ENCODE measurements at places on chromosomes 7 and 10.

DNA sequence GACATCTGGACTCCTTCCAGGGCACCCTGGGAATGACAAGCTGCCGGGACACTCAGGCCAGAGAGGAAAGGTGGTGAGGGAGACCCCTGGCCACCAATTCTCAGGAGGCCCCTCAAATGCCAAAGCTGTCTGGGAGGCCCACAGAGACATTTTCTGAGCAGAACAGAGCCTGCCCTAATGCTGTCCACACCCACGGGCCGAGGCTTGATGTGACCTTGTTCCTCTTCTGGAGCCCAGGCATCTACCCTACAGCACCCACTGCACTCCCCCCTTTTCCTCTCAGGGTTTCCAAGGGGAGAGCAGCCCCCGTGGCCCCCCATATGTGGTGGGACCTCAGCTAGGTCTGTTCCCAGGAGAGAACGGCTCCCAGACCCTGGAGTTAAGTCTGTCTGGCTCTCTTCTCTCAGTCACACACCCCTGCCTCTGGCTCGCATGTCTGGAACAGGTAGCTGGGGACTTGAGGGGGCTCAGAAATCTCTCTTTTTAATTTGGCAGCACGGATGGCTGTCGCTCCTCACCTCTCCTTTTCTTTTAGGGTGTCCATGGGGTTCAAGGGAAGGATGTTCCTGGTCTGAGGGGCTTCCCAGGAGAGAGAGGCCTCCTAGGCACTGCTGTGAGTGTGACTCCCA, 16.8 kb upstream of the VOPP1 start:
- DNase-seq, result no peak

GRCh38 chr7:6651851-6652445, 14.8 kb downstream of the ZNF316 start:
- DNase-seq, result no peak

DNA sequence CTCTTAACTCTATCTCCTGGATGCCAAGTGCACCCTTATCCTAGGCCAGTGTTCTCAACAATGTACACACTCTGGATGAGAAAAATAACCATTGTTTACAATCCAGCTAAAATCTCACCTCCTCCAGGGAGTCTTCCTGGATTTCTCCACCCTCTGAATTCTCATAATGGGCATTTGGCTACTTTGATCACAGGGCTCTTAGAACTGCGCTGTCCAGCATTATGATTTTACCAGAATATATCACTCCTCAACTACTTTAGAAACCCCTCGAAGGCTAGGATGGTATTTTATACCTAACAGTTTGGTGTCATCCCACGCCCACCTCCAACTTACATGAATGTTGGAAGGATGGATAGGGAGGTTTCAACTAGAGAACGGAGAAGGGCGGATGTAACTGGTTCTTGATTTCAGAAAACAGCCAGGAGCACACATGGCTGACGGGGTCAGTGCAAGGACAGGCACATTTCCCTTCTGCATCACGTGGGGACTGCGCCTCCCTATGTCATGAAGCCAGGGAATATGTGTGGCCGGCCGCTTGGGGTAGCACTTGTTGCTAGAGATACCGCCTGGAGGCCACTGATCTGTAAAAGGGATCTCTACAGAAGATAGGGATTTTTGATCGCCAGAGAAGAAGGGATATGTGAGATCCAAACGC, 1.2 kb upstream of the ATP6V0E2 start:
- DNase-seq, result peak; percentile 45

DNA sequence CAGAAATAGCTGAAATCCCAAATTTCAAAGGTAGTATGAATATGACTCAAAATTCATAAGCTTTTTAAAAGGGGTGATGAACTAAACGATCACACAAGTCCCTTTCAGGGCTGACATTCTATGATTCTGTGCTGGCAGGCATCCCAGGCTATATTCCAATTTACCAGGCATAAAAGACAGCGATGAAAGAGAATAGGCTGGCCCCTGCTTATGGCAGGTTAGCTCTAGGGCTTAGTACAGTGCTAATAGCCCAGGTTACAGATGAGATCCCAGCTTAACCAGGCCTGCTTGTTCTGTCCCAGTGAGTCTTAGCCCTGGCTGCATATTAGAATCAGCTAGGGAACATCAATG, 56.4 kb downstream of the CDHR3 start:
- no peak for DNase-seq

DNA sequence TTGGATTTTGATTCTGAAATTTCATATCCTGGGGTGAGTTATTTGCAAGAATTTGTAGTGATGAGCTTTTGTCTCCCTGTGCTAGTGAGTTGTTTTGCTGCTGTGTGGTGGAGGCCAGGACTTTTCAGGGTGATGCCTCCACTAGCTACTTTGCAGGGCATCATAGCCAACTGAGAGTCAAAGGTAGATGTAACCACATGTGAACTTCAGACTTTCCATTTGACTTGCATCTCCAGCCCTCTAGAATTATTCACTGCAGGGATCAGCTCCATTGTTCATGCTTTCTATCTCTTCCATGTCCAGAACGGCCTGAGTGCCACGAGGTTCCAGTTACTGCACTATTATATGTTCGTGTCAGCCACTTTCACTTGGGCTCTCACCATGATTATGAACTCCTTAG, 534.3 kb downstream of the GRM8 start:
- DNase-seq, result no peak

GRCh38 chr10:65194555-65194954, 1673.4 kb downstream of the REEP3 start:
- no peak for DNase-seq

DNA sequence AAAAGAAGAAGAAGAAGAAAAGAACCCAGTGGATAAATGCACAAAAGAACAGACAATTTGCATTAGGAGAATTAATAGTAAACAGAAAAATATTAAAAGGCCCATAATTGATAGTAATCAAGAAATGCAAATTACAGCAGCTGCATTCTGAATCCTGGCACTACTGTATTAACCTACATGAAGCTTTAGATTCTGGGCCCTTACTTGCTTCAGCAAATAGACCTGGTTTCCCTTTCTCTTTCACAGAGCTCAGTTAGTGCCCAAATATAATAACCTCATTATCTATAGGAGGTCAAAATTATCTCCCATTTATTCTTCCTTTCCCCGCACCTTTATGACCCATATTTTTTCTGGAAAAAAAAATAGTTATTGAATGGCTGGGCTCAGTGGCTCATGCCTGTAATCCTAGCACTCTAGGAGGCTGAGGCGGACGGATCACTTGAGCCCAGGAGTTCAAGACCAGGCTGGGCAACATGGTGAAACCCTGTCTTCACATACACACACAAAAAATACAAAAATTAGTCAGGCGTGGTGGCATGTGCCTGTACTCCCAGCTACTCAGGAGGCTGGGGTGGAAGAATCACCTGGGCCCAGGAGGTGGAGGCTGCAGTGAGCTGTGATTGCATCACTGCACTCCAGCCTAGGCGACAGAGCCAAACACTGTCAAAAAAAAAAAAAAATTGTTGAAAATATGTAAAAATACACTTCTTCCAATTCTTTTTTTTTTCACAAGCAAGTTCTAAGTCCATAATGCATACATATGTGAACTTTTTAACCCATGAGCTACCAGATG, 36.0 kb upstream of the PIK3AP1 start:
- DNase-seq, result no peak

- DNase-seq, result no peak
Observed at GRCh38 chr7:149820622-149821190, 17.5 kb upstream of the ZNF862 start.

DNA sequence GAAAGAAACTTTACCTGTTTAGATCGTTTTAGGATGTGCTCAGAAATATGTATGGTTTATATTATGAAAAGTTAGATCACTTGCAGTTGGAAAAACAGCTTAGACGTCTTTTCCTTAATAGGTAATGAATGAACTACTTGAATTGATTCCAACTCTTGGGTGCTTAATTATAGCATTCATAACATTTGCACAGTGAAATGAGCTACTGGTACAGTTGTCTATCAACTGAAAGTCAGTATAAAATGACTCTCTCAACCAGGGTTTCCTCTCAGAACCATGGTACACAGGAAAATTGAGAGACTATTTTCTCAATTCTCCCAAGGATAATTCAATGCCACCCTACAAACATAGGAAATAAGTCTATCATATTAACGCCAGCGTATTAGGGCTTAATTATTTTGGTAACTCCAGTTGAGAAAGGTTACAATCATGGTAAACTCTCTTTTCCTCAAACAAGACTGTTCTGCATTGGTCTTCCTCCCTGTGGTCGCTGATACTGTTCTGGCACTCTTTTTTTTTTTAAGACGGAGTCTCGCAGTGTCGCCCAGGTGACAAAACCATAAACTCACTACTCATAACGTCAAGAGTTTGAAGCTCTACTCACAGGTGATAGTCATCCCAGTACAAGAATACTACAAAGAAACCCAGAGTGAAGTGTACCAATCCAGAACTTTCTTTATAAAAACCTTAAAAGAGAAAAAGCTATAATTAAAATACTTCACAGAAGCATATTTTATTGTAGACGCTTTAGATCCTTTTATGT, 2.0 kb downstream of the ANLN start:
- DNase-seq, result no peak

DNA sequence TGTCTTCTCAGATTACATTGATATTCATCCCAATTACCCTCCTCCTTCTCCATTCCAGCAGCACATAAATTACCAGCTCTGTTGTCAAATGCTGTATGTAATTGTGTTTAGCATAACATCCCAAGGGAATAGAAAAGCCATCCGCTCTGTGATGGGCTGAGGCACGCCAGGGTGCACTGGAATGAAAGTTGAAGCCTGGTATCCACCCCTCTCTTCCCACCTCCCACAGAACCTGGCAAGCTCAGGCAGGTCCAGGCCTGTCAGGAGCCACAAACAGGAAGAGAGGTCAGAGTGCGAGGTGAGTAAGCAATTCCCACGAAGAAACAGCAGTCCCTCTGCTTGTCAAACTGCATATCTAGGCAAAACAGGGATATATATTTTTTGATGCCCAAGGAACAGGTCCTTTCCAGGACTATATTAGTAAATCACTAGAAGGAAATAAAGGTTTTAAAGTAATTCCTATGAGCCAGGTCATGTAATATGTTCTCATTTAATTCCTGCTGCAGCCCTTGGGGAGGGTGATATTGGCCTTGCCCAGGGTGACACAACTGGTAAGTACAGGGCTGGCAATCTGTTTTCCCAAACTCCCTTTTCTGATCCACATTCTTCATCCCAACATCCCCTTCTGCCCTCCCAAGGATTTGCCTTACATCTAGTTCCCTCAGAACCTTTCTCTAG, 155.6 kb upstream of the GHITM start:
- DNase-seq, result no peak

- DNase-seq, result no peak
Observed at GRCh38 chr10:93991114-93991513, 2.6 kb upstream of the PLCE1 start.

- DNase-seq, result no peak
Observed at GRCh38 chr10:88507826-88508453, 75.2 kb downstream of the RNLS start.

DNA sequence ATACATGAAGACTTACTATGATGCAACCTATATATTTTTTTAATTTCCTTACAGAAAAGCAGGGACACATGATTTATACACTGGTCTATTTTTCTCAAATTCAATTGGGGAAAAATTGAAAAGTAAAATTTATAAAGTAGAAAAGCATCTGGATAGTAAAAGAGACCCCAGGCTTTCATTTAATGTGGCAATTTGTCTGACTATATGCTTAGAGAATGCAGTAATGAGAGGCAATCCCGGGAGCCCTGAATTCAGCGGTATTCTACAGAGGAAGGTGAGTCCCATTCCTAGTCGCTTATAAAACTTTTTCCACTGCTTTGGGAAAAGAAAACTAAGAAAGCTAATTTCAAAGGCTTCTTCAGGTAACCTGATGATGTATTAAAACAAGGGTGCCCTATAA, 167.1 kb downstream of the SEMA3D start:
- DNase-seq, result no peak

- no peak for DNase-seq
Observed at GRCh38 chr7:32890793-32891042, 842 bp downstream of the KBTBD2 start.

DNA sequence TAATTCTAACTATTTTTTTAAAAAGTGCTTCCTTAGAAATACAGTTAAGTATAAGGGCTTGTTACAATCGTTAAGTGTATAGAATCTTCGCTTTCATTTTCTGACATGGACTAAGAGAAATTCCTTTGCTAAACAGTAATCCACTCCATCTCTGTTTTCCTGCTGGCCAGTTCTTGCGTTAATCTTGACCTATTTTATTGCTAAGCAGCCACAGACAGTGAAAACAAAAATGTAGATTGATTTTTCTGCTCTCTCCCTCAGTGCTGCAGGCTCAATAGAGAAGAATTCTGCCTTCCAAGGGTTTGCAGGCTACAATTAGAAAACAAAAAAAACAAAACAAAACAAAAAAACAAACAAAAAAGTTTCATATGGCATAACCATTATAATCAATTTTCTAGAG, 310.4 kb upstream of the ADARB2 start:
- DNase-seq, result no peak

DNA sequence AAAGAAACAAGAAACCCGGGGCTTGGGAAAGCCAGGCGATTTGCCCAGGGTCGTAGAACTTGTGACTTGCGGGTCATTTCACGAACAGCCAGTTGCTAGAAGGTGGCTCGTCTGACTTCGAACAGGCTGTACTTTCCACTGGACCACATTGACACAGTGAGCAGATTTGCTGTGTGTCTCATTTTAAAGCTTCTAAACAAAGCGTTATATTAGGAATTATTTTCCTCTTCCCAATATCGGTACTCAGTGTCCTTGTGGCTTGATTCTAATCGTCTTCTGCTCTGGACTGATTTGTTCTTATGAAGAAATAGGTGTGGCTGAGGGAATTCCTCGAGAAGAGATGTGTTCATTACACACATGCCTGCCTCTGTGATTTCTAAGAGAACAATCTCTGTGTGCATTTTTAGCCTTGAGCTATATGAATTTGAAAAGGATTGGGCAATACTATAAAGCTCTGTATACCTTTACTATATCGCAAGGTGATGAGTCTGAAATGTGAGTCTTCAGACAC, 150.0 kb upstream of the PRR15 start:
- no peak for DNase-seq

- DNase-seq, result no peak
Observed at GRCh38 chr10:95864906-95865813, 42.6 kb upstream of the CC2D2B start.

GRCh38 chr10:110619514-110620397, 24.4 kb upstream of the RBM20 start:
- no peak for DNase-seq

GRCh38 chr7:142851919-142852318, 3.0 kb upstream of the EPHB6 start:
- no peak for DNase-seq

GRCh38 chr10:102435529-102436233, 3.3 kb upstream of the CUEDC2 start:
- no peak for DNase-seq

DNA sequence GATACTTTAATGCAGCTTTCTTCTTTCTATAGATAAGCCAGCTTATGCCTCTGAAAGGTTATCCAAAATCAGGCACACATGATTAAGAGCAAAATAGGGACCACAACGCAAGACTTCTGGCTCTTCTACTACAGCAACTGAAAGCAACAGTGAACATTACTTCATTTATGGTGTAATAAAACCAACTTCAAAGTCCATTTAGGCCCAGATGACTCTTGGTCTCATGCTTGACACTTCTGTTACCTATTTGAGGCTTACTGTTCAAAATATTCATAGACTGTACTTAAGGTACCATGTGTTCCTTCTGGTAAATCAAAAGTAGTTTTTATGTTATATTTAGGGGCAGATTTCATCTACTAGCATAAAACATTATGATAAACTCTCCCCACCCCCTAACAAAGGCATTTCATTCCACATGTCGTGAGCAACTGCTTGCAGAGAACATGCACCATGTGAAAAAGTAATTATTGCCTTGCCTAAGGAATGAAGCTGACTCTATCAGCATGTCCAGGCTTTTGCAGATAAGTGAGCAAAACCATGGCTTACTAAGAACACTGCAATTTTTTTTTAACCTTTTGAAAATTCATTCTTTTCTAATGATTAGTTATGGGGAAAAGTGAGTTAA, 154.9 kb upstream of the ITGB1 start:
- DNase-seq, result no peak
